ENCODE measurements at places on chromosomes 11 and 22.

GRCh38 chr11:92886243-92886905, 83.1 kb upstream of the MTNR1B start:
- DNase-seq: peak; percentile 52

- peak; percentile 18 for DNase-seq
Observed at GRCh38 chr11:98587884-98588283, 432.9 kb upstream of the CNTN5 start.

DNA sequence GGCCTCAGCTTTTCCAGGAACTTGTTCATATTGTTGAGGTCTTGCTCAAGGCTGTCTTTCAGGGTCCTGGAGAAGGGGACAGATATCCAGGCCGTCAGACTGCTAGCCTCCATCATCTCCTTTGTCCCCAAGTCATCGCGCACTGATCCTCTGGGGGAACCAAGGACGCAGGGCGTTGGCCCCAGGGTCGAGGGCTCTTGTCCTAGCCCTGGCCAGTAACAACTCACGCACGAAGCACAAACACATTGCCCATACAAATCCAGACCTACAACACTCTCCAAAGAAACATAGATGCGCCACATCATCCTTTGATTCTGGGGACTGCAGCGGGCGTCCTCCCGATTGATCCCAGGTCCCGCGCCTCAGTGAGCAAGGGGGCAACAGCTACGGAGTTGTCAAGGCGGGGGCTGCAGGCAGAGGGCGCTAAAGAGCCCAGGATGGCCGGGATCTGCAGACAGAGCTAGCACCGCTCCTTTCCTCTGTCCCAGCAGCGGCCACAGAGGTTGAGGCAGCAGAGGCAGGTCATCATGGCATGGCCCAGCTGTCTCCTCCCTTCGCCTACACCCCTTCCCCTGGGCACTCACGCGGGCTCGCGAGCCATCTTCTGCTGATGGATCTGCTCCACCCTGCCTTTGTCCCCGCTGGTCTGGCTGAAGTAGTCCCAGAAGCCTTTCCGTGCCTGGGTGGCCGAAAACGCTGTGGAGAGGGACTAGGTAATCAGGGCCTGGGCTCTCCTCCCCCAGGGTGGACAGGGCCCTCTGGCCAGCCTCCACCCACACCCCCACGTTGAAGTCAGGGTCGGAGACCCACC, 472 bp downstream of the APOA5 start:
- DNase-seq: peak; percentile 64

DNA sequence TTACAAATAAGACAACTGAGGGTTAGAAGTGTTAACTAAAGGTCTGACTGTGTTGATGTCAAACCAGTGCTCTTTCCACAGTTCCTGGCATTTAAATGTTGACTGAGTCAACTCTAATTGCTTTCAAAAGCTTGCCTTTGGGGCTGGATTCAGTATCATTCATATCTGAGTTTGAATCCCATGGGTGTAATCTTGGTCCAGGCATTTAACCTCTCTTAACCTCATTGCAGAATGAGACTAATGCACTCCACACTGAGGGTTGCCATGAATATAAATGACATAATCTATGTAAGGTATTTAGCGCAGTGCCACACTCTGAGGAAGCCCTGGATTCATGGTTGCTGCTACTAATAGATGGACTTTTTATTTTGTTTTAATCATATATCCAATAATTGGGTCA, 274.3 kb downstream of the DDX10 start:
- DNase-seq: no peak
